A549 treated with CORT108297 at 1 μM for 4 hours (cell line): ENCODE measurements at places on chromosomes 1 and 21. TPM values are rescaled to one million over a fixed set of nuclear protein-coding genes. Genes with fewer than 3 reads are reported as not detected.

The TSPEAR gene
- total RNA-seq, result not detected in 5 replicates

The PPIAL4G gene
- total RNA-seq, result not detected in 5 replicates

The BEST4 gene
- 0.20 to 0.62 TPM (median 0.33 TPM) in 5 replicates for total RNA-seq

The KCNK1 gene
- 15.1 to 18.9 TPM (median 17.1 TPM) in 5 replicates for total RNA-seq

The LEMD1 gene
- total RNA-seq, result not detected in 5 replicates

The TMEM79 gene
- total RNA-seq, result 6.8 to 10.2 TPM (median 8.9 TPM) in 5 replicates

The DMRTA2 gene
- 0.06 to 0.23 TPM (median 0.17 TPM) in 5 replicates for total RNA-seq

The SAMD13 gene
- total RNA-seq, result 0.22 to 0.65 TPM (median 0.40 TPM) in 5 replicates
